ENCODE measurements at places on chromosomes 4 and X. TPM values are rescaled to one million over a fixed set of nuclear protein-coding genes. Genes with fewer than 3 reads are reported as not detected.

GRCh38 chr4:153215921-153216320 lies 11.7 kb downstream of the TRIM2 start:
- H3K27me3 ChIP-seq: no peaks in the 10 kb centered on the region
- H3K27ac ChIP-seq: no peak overlapping the region
- H3K4me3 ChIP-seq: no peak overlapping the region
- no peak for DNase-seq
- H3K36me3 ChIP-seq: no peaks in the 10 kb centered on the region

GRCh38 chr4:144645631-144646522 lies at the start of gene HHIP:
TSS of gene HHIP (plus strand) at chr4:144646156. CDS start at chr4:144646676, 520 bp downstream.
- H3K4me1 ChIP-seq: no peaks in the 10 kb centered on the region
- H3K27ac ChIP-seq: no peak within 1 kb of the TSS
- DNase-seq: peak; percentile 63
- no peaks in the 10 kb centered on the region for H3K27me3 ChIP-seq
- H3K36me3 ChIP-seq: no peaks in the 10 kb centered on the region

- H3K27me3 ChIP-seq: no peaks in the 10 kb centered on the region
- H3K4me1 ChIP-seq: no peaks in the 10 kb centered on the region
- H3K36me3 ChIP-seq: no peaks in the 10 kb centered on the region
- DNase-seq: no peak
Observed at GRCh38 chrX:33908898-33909297, 223.2 kb downstream of the FAM47A start.

GRCh38 chr4:185229021-185229818 lies 19.8 kb downstream of the SNX25 start:
- peak overlapping the region; percentile 71 for H3K27ac ChIP-seq
- H3K4me1 ChIP-seq: no peaks in the 10 kb centered on the region
- DNase-seq: no peak

- no peaks in the 10 kb centered on the region for H3K36me3 ChIP-seq
- H3K27ac ChIP-seq: no peak overlapping the region
- DNase-seq: no peak
- no peak overlapping the region for H3K4me3 ChIP-seq
- no peaks in the 10 kb centered on the region for H3K27me3 ChIP-seq
- H3K4me1 ChIP-seq: no peaks in the 10 kb centered on the region
Observed at GRCh38 chr4:154622598-154622997, 10.1 kb upstream of the FGG start.

DNA sequence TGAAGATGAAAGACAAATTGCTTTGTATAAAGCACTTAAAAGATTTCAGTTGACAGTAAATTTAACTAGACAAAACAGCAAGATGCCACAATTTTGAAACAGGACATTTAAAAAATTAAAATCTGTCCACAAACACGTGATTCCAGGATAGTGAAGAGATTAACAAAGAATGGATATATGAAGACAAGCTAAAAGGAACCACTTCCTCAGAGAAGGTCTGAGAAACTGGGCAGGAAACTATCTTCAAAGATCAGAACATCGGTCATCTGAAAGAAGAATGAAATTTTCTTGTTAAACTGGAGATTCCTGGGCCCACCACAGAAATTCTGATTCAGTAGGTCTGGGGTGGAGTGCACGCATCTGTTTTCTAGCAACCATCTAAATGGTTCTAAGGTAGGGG lies 1.4 kb downstream of the RWDD4 start:
- H3K4me1 ChIP-seq: peaks cover 3% of the 10 kb centered on the region
- H3K4me3 ChIP-seq: peak overlapping the region; percentile 98
- H3K36me3 ChIP-seq: peaks cover 2% of the 10 kb centered on the region
- H3K27me3 ChIP-seq: no peaks in the 10 kb centered on the region
- no peak overlapping the region for H3K27ac ChIP-seq

The ATP1B4 gene
- total RNA-seq: not detected

The GPRIN3 gene
- 2.1 TPM for total RNA-seq

- no peak overlapping the region for H3K27ac ChIP-seq
- H3K4me1 ChIP-seq: no peaks in the 10 kb centered on the region
- no peak for DNase-seq
- H3K36me3 ChIP-seq: no peaks in the 10 kb centered on the region
- H3K4me3 ChIP-seq: no peak overlapping the region
- no peaks in the 10 kb centered on the region for H3K27me3 ChIP-seq
Observed at GRCh38 chr4:85610450-85610849, 135.5 kb downstream of the ARHGAP24 start.

The ETDA gene
- not detected for total RNA-seq

- DNase-seq: no peak
- no peaks in the 10 kb centered on the region for H3K36me3 ChIP-seq
- no peaks in the 10 kb centered on the region for H3K27me3 ChIP-seq
- H3K4me3 ChIP-seq: no peak overlapping the region
- H3K4me1 ChIP-seq: no peaks in the 10 kb centered on the region
- no peak overlapping the region for H3K27ac ChIP-seq
Observed at GRCh38 chr4:28269426-28269825, 1408.8 kb downstream of the STIM2 start.

DNA sequence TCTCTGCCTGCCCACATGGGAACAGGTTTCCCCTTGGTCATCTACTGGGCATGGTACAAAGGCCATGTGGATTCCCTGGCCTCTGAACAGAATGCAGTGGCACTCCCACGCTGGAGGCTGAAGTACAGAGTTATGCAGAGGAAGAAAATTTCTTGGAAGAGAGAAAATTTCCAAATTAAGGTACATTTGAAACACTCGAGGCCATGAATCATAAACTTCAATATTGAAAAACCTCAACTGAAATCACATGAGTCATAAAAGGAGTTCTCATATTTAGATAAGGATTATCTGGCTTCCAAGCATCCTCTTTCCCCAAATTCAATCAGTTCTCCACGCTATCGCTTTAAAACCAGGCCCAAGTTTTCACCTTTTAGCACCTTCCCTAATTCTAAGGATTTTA lies 28.1 kb upstream of the TXK start:
- no peaks in the 10 kb centered on the region for H3K27me3 ChIP-seq
- H3K36me3 ChIP-seq: no peaks in the 10 kb centered on the region
- DNase-seq: no peak
- no peak overlapping the region for H3K27ac ChIP-seq
- no peaks in the 10 kb centered on the region for H3K4me1 ChIP-seq

Measured in ascending aorta (tissue), 2 donors.